ENCODE measurements at places on chromosomes 5 and 9. TPM values are rescaled to one million over a fixed set of nuclear protein-coding genes. Genes with fewer than 3 reads are reported as not detected.

Gene AQP7
- not detected for total RNA-seq

Gene GHR
- 3.2 TPM for total RNA-seq

Gene ARID3C
- not detected for total RNA-seq

Gene DMRT3
- total RNA-seq = not detected

Gene TAL2
- total RNA-seq = not detected

Gene STPG3
- total RNA-seq = not detected

Gene TBC1D2
- 5.3 TPM for total RNA-seq

Gene FGF18
- not detected for total RNA-seq

Gene NR5A1
- total RNA-seq = not detected

Gene MEIKIN
- total RNA-seq = not detected

Gene FPGS
- total RNA-seq = 57.8 TPM

Gene FOXI1
- not detected for total RNA-seq

Gene RANBP17
- total RNA-seq = 4.4 TPM

Gene PIP5KL1
- total RNA-seq = 3.7 TPM

Gene IFNA7
- not detected for total RNA-seq

Gene CERCAM
- total RNA-seq = 144 TPM

Gene CER1
- total RNA-seq = not detected

Gene PCDHB9
- 0.08 TPM for total RNA-seq

Gene ZNF354C
- 8.4 TPM for total RNA-seq

All from epithelial cell of alveolus of lung (primary cell).